ENCODE measurements at places on chromosomes 12 and 14. TPM values are rescaled to one million over a fixed set of nuclear protein-coding genes. Genes with fewer than 3 reads are reported as not detected.

DNA sequence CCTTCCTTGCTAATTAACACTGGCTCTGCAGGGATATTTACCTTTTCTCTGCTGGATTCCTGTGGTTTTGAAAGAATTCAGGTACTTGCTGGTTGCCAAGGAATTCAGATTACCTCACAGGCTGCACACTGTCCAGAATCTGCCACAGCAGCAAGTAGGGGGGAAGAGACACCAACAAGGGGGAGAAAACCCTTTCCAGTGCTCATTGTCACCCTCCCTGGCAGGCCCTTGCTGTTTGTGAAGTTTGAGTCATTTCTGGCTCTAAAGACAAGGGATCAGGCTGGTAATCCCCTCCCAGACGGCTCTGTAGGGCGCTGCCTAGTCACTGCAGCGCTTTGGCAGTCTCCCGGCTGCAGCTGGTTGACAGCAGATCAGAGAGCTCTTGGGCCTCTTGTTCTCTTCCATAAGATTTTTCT is 50.8 kb downstream of the TTLL5 start:
- no peak for DNase-seq

GRCh38 chr12:69986114-69986513 is 161.1 kb downstream of the MYRFL start:
- no peak for DNase-seq

The RASSF9 gene
- total RNA-seq: 3.6 TPM

- peak; percentile 23 for DNase-seq
Measured at GRCh38 chr14:34030864-34031263, 80.0 kb upstream of the EGLN3 start.

GRCh38 chr14:72679536-72680151 is 214.3 kb downstream of the DPF3 start:
- DNase-seq: no peak

GRCh38 chr12:65892841-65893251 is 68.6 kb downstream of the HMGA2 start:
- DNase-seq: no peak

DNA sequence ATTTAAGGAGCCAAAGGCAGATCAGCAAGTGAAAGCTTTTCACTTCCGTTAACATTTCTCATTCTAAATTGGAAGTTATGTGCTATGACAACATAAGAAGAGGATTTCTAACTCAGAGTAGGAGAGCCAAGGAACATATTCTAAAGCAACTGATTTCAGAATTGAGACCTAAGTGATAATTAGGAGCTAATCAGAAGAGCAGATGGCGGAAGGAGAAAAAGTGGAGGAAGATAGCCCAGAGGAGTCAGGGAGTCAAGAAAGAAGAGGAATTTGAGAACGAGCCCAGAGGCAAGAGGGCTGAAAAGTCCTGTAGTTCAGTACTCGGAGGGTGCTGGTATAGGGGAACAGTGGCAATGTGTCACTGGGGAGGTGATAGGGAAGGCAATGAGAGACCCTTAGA is 162.4 kb downstream of the CNTN1 start:
- no peak for DNase-seq

DNA sequence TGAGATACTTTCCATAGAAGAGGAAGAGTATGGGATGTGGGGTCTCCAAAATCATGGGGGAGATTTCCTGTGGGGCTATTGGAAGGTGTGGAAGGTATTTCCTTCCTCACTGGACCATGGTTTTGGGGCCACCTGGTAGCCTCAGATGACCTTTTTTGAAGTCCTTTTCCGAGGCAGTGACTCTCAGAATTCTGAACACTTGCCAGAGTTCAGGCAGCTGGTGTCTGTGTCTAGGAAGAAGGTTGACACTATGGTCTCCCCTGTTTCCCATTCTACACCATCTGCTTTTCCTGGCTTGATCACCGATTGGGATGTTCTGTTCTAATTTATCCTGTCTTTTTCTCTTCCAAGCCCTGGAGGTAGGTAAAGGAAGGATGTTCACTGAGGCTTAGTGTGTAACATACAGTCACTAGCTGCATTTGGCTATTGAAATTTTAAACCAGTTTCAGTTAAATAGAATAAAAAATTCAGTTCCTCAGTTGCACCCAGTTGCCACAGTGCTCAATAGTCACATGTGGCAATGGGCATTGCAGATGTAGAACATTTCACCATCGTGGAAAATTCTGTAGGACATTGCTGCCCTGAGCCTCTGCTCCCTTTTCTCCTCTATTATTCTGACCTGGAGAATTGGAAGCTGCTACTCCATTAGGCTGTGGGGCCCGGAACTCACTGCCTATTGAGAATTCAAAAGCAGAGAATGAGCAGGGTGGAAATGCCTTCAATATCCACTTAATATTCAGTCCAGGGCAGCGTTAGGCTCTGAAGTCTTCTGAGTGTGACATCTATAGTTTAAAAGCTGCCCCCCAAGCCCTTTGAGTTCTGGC is 11.0 kb upstream of the PLEKHG3 start:
- no peak for DNase-seq

The RNASE7 gene
- total RNA-seq: not detected

- DNase-seq: no peak
Measured at GRCh38 chr12:47277972-47278448, 198.3 kb upstream of the AMIGO2 start.

Data from tibial nerve (tissue), 4 donors.